Suppressor macrophage treated with lipopolysaccharide for 1 hour (primary cell): ENCODE measurements at places on chromosomes 2 and 18.

- DNase-seq: peak; percentile 65
Measured at GRCh38 chr18:48137374-48138081, 207.1 kb upstream of the SMAD2 start.

DNA sequence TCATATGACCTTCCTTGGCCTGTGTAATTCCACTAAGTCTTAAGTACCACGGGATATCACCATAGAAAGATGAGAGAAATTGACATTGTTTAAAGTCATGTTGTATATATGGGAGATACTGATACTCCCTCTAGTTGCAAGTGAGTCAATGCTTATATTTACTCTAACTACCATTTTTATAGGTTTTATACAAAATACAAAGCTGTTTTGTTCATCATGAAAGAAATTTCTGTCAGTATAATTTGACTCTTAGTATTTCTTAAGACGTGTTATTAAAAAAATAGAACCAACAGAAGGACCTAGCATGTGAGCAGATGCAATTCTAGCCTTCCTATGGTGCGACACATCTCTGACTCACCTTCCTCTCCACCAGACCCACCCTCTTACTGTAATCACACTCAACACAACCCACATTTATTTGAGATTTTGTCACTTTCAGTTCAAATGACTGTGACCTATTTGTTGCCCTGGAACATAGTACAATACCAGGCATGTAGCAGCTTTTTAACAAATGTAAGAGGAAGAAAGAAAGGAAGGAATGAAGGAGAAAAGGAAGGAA is 453.1 kb downstream of the CMPK2 start:
- no peak for DNase-seq

DNA sequence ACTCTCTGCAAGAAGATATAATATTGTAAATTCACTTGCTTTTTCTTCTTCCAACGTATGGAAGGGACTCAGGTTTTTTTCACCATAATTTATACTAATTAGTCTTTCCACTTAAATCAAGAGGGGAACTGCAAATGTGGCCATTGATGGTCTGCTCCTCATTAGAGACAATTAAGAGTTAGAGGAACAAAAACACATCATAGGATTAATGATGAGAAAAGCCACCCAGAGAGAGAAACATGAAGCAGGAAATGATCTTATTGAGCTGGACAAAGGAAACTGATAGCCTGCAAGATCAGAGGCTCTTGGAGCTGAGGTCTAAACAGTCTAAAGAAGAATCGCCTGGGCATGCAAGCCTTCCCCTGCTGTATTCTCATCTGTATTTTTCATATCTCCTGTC is 151.2 kb upstream of the NRP2 start:
- no peak for DNase-seq

DNA sequence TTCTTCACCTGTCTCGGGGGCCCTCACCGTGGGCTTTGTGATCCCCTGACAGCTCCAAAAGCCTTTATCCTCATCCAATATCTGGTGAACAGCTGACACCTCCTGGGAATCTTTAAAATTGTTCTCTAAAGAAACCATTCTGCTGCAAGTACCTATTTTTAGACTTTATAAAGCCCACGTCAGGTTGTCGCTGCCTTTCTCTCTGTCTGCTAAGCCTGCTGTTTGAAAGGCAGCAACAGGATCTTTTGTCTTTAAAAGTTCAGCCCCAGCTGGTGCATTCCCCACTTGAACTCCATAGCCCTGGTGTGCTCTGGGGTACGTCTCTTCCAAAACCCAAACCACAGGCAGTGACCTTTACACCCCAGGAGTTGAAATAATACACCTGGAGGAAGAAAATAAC is 145.0 kb downstream of the NEDD4L start:
- DNase-seq: no peak

GRCh38 chr18:12946549-12947284 is 1.1 kb upstream of the SEH1L start:
- DNase-seq: peak; percentile 63

- DNase-seq: peak; percentile 14
Measured at GRCh38 chr2:71422786-71423185, 30.6 kb upstream of the DYSF start.

- no peak for DNase-seq
Measured at GRCh38 chr2:197071790-197072436, 145.4 kb upstream of the PGAP1 start.

DNA sequence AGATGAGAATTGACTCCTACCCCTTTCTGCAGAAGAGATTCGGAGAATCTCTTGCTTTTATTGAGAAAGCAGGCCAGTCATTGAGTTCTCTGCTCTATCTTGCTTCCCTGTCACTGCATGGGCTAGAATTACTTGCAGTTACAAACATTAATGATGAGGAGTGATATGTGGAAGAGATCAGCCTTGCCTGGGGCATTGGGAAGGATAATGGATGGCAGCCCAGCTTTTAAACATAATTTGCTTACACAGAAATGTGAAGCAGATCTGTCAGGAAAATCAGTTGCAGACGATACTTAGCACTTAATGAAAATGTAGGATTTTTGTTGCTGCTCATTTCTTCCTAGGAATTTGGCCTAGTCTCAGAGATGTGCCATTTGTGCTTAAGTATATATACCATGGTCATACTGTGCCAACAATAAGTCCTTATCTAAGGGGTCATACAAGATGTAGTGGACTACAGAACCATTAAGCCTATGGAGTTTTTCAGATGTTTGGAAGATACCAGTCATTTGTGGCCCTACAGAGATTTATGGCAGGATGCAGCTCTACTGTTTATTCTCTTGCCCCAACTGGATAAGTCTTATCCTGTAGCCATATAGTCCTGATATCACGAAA is 92.7 kb downstream of the XRCC5 start:
- DNase-seq: no peak

DNA sequence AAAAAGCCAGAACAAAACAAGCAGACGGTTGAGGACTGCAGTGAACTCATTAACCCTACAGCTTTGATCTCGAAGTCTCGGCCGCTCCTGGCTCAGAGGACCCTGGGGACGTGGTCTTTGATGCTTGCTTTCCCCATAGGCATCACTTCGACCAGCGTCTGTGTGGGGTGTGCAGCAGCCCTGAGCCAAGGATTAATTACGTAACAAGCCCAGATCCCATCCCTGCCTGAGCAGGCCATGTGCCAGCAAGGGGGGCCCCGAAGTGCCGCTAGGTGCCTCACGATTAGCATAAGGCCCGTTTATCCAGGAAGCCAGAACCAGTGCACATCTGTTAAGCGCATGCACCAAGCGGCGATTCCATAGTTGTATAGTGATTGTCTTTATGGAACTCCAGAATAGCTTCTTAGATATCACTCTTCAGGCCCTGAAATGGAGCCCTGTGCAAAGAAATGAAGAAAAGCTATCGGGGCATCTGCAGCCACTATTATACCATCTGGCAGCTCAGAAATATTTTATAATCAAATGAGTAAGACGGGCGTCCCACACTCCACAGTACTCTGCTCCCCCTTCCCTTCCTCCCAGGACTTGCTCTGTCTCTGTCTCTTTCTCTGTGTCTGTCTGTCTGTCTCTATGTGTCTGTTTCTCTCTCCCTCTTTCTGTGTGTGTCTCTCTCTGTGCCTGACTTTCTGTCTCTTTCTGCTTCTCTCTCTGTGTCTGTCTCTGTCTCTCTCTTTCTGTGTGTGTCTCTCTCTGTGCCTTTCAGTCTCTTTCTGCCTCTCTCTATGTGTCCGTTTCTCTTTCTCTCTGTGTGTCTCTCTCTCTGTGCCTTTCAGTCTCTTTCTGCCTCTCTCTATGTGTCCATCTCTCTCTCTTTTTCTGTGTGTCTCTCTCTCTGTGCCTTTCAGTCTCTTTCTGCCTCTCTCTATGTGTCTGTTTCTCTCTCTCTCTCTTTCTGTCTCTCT is 41.7 kb downstream of the HPCAL1 start:
- no peak for DNase-seq

- no peak for DNase-seq
Measured at GRCh38 chr18:33803636-33804035, 225.6 kb downstream of the ASXL3 start.

DNA sequence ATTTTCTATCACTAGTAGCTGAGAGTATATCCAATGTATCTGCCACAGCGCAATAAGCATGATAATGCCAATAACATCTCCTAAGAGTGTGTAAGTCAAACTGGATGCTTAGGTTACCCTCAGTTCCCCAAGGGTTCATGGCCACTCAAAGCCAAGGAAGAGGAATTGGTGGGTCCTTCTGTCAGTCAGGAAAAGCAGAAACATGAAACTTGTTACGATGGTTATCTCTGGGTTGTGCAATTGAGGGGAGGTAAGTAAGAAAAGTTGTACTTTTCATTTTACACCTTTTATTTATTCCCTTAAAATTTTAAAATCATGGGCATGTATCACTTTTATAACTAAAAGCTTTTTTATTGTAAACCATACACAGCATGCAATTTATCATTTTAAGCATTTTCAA is 10.1 kb upstream of the GAD1 start:
- no peak for DNase-seq

DNA sequence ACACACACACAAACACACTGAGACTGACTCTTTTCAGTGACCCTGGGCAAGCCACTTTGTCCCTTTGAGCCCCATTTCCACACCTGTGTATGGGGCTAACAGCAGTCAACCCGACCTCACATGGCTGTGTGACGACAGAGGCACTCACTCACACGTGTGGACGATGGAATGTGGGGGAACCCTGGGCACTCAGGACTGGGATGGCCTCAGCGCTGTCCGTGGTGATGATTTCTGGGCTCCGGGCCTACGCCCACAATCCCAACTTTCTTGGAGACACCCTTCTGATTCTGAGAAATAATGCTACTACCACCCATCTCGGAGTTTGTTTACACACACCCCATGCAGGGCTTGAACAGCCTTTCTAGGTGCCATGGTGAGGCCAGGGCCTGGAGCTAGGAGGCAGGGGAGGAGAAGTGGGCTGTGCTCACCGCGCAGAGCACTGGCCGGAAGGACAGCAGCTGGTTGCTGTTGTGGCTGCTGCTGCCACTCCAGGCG is 1.5 kb downstream of the CRYBA2 start:
- DNase-seq: no peak

DNA sequence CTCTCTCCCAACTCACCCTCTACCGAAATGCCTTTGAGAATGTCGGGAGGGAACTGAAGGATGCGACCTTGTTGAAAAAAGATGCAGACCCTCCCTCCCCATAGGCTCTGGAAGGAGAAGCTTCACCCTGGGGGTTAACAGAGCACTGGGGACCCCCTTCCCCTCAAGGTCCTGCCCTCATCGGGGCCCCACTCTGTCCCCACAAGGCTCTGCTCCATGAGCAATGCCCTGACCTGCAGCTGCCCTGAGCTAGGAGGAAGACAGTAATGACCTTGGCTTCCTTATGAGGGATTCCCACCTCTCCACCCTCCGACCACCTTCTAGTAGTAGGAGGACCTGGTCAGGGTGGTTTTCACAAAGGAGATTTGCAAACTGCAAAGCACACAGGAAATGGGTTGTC is 44.4 kb upstream of the HPCAL1 start:
- DNase-seq: no peak

GRCh38 chr2:48313036-48313877 is 216.7 kb upstream of the STON1 start:
- DNase-seq: no peak

DNA sequence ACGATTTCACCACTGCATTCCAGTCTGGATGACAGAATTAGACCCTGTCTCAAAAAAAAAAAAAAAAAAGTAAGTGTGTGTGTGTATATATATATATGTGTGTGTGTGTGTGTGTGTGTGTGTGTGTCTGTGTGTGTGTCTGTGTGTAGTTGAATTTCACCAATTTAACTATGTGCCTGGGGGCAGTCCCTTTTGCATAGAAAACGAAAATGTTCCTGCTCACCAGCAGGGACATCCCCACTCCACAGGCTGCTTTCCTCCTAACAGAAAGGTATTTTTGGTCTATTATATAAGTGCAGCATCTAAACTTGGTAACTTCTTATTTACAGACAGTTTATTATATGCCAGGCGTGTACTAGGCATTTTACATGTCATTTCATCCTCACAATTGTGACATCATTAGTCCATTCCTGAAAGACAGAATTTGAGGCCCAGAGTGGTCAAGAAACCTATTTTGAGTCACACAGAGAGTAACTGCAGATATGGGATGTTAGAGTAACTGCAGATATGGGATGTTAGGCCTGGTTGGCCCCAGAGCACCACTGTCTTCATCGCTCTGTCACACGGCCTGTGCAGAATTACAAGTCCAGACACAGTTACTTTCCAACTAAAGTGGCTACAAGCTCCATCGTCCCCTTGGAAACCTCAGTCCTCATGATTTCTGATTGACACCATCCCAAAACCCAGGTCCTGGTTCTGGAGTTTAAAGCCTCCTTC is 9.3 kb upstream of the TTL start:
- no peak for DNase-seq

DNA sequence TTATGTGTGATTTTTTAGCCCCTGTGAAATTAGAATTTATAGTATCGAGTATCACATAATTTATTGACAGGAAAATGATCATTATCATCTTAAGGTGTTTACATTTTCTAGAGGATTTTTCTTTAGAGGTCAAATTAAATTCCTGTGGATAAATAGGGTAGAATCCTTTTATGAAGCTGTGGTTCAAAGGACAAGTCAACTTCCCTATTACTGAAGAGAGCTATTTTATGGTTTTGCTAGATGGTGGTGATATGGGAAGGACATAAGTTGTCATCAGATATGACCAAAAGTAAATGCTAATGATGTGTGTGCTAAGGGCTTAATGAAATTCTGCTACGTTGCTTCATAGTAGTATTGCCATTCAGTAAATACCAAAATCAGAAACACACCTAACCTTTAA is 80.1 kb downstream of the EML4 start:
- no peak for DNase-seq

DNA sequence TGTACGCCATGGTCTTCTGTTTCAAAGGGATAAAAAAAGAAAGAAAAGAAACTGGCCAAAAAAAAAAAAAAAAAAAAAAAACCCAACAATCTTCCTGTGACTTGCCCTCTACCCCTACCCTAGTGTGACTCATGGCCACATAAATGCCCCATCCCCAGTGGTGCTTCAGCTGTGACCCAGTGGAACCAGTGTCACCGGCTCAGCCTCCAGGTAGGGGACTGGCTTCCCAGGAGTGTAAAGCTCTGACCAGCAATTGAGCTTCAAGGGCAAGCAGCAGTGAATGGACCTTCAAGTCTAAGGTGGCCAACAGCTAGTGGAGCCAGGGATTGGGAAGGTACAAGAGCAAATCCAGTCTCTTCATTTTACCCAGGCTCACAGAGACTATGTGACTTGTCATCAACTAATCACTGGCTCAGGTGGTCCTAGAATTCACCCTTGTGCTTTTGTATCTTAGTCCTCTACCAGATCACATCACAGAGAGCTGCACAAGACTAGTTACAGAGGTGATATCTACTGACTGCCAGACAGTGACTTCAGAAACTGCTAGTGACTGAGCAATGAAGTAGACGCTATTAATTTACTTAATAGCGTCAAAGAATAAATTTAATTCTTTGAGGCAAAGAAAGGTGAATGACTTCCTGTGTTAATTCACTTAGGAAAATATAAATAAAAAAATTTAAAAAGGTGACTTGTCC is 1.3 kb upstream of the TGFBRAP1 start:
- peak; percentile 35 for DNase-seq

DNA sequence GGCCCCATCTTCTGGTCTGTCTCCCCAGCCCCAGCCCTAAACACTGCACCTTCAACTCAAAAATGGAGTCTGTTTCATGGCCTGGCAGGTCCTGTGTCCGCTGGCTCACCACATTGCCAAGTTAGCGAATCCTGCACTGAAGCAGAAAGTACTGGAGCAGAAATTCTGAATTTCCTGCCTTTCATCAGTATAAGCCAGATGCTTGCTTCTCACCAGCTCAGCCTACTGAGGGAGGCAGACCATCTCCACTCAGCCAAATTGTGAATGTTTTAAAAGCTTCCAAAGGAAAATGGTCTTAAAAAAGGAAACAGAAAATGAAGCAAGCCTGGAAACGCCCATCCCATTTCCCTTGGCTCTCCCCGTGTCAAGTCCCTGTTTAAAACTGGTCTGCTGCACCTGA is 157.8 kb downstream of the C1D start:
- DNase-seq: no peak

GRCh38 chr2:202122163-202122540 is 49.1 kb downstream of the KIAA2012 start:
- no peak for DNase-seq
